ENCODE measurements at places on chromosomes 7 and 10.
A peak's percentile ranks its signal among the peaks of the same experiment; 100 is the strongest.

- DNase-seq, result no peak
Measured at GRCh38 chr10:97836446-97836845, 13.2 kb upstream of the GOLGA7B start.

DNA sequence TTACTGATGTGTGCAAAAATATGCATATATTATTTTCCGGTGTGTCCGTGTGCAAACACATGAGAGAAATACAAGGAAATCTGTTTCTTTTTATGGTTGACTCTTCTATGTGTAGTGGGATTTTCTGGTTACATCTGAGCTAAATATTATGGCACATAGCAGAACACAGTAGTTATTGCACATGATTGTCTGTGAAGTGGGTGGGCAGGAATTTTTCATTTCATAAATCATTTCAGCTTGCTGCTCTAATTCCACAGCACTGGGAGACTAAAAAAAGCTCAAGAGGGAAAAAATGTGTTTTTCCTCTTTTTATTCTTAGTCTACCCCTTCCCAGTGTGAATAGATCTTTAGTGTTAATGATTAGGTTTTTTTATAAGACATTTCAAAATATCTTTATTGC, 197.9 kb downstream of the MBL2 start:
- DNase-seq, result no peak

DNA sequence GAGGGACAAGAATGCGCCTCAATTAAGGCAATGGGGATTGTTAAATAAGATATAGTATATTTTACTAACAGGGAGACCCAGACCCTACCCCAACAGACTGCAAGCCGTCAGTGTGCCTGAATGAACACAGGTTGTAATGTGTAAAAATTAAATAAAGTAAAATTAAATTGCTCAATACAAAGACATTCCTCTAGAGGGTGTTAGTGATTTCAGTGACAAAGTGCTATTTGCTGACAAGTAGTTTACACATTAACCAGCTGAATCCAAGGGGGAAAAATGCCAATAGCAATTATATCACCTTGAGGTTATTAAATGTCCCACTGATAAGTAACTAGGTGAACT, 110.5 kb downstream of the EBF3 start:
- DNase-seq, result no peak

GRCh38 chr7:126780993-126781392, 471.7 kb downstream of the GRM8 start:
- no peak for DNase-seq

DNA sequence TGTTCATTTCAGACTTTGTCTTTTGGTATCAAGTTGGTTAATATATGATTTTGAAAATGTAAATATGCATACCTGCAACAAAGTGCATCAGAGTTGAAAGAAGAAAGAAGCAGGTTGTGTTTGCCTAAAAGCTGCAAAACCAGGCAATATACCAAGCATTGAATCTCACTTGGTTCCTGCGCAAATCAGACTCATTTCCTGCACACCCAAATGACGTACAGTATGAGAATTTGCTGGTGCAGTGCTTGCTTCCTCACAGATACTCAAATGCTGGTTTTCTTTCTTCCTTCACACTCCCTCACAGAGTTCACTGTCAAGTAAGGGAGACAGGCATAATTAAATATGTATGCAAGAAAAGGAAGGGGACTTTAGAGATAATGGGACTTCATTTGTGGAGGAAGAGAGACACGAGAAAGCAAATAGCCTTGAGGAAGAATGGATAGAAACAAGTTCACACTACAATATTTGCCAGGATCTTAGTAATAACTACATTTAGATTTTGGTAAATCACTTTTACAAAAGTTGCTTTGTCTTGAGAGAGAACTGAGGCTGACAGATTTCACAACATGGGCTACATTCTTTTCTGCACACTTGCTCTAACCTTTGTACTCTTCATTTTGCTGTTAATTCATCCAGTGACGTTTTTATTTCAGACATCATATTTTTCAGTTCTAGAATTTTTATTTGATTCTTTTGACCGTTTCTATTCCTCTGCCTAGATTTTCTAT, 56.9 kb upstream of the AOAH start:
- DNase-seq, result no peak

GRCh38 chr10:75400771-75401568, 594 bp downstream of the ZNF503 start:
- DNase-seq, result no peak

GRCh38 chr10:13311177-13311575, 11.3 kb upstream of the PHYH start:
- no peak for DNase-seq

DNA sequence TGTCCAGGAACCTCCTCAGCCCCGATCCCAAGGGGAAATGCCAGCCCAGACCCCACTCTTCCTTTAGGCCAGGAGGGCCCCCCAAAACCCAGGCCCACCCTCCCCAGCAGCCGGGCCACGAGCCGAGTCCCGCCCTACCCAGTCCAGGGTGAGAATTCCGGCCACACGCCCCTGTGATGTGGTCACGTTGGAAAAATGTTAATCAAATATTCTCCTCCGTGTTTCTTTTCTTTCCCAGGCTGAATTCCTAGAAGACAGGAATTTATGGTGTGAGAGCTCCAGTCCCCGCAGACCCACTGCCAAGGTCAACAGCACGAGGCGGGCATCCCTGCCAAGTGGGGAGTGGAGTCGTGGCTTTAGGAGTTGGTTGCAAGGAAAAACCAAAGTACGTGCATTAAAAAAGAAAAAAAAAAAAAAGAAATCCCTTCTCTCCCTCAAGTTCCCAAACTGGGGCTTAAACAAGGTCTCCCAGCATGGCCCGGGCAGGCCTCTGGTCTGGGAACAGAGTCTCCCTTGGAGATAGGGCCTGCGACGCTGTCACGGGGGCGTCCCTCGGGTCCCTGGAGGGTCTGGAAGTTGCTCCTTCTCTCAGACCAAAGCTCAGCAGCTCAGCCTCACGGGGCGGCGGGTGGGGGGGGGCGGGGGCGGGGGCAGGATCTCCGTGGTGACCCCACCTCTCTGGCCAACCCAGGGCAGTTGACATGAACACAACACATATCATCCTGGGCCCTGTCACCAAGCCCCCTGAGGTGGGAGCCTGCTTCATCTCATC, 28.1 kb upstream of the ELN start:
- DNase-seq, result no peak

DNA sequence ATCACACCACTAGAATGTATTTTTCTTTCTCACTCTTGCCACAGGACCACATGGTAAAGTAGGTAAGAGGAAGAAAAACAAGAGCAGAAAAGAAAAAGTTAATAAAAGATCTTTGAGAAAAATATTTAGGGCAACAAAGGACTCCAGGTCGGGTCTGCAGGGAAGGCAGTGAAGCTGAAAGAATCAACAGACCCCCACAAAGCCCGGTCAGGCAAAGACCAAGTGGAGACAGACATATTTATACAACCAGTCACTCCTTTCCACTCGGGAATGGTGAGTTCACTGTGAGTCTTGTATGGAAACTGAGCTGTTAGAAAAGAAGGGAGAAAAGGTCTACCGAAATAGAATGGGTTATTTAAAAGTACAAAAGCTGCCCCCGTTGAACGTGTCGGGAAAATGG, 28.0 kb downstream of the RSU1 start:
- no peak for DNase-seq

DNA sequence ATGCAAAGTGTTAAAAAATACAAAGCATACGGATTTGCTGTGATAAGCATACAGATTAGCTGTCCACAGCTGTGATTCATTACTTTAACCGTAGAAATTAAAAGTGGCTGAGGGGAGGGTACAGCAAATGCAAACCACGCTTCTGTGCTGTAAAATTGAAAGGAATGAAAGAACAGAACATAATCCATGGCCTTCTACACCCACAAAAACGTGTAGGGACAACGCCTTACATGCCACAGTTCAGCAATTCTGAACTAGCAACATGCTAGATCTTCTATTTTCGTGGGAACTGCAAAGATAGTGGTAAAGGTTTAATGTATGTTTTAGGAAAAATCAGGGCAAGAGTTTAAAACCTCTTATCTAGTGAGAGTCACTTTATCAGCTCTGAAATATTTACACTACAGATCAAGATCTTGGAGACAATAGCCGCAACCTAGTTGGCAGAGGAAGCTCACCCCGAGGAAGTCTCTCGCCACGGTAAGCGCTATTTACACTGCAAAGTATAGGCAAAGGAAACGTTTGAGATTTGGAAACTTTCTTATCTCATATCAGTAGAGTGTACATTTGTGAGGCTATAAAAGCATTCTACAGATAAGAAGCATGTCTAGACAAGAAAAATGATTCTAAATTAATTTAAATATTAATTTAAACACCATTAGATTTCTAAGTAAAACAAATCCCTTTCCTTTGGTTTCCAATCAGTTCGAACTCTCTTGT, 193.6 kb downstream of the MLLT10 start:
- no peak for DNase-seq

DNA sequence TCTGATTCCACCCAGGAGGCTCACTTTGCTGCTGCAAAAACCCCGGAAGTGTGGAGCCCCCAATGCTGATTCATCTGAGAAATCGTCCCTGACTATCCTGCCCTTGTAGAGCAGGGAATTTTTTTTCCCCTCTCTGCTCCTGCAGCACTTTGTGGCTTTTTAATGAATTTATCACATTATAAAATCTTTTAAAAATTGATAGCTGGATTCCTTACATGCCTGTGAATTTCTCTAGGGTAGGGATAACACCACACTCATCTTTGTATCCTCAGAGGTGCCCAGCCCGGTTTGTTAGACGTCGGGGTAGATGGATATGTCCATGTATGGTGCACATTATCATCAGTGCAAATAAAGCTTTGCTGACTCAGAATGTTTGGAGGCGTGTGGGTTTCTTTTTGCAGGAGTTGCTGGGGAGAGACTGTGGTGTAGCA, 185.7 kb downstream of the STK31 start:
- peak; percentile 25 for DNase-seq

DNA sequence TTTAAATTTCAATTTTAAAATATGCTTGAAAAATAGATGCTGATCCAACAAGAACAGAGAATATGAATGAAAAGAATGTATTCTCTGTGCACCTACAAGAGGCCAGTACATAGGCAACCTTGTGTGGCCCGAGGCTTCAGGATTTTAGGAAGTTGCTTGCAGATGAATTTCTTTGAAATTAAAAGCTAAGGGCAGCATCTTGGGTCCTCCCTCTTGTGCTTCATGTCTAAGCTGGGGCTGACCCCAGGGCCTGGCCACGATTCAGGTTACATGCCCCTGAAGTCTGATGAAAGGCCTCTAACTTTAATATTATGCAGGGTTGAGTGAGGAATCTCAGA, 138.9 kb downstream of the BMPER start:
- no peak for DNase-seq

GRCh38 chr7:130996205-130996832, 262.3 kb upstream of the KLF14 start:
- no peak for DNase-seq

GRCh38 chr10:15419279-15419874, 48.3 kb upstream of the FAM171A1 start:
- DNase-seq, result no peak

DNA sequence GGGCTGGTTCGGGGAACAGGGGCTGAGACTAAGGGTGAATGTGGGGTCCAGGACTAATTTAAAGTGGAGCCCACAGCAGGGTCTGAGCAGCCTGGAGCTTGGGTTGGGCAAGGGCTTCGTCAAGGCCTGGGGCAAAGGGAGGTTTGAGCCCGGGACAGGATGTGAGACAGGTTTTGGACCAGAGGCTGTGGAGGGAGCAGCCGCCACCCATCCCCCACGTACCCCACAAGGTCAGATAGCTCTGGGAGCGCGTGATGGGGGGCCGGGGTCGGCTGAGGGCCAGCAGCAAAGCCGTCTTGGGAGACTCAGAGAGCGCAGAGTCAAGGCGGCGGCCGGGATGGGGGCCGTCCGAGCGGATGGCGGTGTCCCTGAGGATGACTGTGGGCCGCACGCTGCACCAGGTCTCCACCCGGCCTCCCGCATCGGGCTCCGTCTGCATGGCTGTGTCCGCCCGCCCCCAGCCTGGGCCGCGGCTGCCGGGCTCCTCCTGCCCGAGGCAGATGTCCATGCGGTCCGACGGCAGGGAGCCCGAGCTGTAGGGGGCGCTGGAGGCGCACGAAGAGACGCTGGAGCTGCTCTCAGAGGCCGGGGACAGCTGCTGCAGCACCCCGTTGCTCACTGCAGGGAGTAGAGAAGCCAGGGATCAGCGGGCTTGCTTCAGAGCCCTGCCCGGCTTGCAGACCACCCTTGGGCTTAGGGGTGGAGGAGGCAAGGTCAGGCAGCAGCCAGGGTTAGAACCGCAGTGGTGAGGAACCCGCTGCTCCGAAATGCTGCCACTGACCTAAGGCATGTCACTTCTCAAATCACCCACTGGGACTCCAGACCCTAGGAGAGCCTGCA, 12.1 kb downstream of the PDZD7 start:
- peak; percentile 89 for DNase-seq

DNA sequence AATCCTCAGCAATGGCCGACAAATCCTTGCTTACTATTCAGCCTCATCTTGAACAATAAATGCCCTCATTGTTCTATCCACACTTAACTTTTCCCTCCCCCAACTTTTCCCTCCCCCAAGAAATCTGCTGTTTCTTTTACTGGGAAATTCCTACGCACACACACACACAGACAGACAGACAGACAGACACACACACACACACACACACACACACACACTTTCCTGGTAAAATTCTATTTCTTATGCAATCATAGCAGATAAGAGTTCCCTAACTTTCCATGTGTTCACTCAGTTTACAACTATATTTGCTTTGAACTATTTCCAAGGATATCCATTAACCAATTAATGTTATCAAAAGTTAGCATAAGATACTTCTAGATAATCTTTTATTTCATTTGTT, 52.9 kb downstream of the RELN start:
- DNase-seq, result no peak

GRCh38 chr10:95289003-95289920, 1.5 kb downstream of the PDLIM1 start:
- peak; percentile 59 for DNase-seq

DNA sequence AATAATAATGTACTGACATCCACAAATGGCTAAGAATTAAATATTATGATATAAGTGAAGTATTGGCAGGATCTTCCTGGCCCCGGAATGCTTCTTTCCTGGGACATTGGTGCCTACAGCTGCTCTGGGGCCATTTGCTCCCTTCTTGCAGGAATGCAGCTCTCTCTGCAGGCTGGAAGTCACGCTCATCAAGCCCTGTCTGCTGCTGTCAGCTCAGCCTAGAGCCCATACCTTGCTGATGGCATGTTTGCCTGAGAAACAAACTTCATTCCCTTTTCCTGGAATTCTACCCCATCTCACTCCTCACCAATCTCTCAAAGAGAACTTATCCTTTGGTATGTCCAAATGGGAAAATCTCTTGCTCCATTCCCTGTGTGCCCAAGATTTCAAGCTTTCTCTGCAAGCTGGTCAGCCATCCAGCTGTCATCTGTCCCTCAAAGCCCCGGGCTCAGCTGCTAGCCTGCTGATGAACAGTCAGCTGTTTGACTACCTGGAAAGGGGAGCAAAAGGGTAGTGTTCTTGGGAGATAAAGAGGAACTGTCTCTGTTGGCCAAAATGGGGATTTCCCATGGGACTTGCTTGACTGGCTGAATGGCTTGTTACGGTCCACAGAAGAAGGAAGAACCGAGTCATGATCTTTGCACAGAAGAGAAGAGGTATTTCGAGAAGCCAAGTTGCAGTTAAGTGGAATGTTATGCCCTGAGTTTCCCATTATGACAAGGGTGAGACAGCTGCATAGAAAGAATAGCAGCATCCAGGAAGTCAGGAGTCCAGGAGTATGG, 12.0 kb upstream of the RASSF4 start:
- DNase-seq, result no peak

All from HTR-8/SVneo (cell line).